ENCODE measurements at places on chromosomes 6 and 20.

- no peak for DNase-seq
These were observed 868.9 kb downstream of the PHF3 start for GRCh38 chr6:64504503-64504902.

- DNase-seq, result no peak
These were observed 104.1 kb downstream of the TCP11 start for GRCh38 chr6:35036828-35037663.

DNA sequence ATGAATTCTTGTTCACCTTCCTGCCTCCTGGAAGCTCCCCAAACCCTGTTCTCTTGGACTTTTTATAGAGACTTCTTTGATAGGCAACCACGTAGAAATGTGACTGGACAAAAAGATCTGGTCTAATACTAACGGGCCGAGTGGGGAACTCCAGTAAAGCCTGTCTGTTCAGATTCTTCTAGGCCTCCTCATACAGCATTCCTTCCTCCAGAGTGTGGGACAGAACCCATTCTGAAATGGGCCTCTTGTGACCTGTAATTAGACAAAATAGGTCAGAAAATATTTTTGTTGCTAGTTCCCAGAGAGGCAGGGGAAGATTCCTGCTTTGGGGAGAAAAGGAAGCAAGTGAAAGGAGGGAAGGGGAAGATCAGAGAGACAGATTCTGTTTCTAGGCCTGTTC lies 374.3 kb downstream of the CDH26 start:
- no peak for DNase-seq

DNA sequence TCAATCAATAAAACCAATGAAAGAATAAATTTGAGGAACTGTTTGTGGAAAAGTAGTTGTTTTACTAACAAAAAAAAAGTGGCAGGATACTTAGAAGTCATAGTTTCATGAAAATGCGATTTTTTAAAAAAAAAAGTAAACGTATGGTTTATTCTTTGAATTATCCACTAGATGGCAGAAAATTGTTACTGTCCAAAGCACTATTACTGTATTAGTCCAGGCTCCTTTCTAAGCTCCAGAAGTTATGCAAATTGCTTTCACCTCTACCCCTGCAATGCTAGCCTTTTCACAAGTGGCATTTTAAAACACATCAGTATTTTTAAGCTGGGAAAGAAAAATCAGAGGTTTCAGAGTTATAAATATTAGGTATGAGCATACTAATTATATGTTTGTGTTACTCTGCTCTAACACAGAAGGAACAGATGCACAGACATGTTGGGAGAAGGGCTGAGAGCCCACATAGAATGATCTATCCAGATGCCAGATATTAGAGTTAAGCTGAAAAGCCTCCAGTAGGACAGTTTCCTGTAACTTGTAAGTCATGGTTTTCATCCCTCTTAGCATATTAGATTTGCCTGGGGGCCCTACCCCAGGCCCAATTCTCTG lies 63.9 kb downstream of the FHL5 start:
- no peak for DNase-seq

GRCh38 chr6:157762636-157763035 lies 60.4 kb upstream of the SNX9 start:
- no peak for DNase-seq

GRCh38 chr6:69349771-69350170 lies 447.0 kb downstream of the LMBRD1 start:
- DNase-seq, result no peak

- DNase-seq, result no peak
These were observed 289.6 kb downstream of the PREX1 start for GRCh38 chr20:48538058-48538825.

DNA sequence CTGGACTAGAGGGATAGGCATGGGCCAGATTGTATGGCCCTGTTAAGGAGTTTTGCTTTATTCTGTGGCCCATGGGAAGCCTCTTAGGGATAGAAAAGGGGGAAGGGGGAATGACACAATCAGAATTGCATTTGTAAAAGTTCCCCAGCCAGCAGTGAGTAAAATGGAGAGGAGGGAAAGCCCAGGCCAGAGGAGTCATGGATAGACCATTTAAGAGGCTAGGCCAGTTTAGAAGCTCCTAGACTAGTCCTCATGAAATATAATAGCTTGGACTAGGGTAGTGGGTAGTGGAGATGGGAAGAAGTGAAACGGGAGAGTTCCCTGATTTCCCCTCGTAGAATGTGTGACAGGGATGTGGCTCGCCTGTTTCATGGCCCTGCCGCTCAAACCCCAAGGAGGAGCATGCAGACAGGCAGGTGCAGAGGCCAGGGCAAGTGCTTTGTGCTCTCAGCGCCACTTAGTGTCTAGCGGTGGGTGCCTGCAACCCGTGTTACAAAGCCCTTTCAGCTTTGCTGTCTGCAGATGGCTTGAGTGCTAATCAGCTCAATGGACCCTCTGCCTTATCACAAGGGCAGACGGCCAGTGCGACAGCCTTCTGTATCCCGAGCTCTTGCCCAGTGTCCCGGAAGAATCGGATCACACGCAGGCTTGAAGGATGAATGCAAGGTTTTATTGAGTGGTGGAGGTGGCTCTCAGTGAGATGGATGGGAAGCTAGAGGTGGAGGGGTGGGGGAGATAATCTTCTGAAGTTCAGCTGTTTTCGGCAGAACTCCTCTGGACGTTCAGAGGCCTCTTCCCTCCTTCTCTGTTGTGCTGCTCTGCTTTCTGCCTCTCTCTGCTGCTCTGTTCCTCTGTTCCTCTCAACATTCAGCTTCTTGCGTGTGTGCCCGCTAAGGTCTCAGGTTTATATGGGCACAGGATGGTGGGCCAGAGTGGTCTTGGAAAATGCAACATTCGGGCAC lies 141.1 kb downstream of the CEP57L1 start:
- DNase-seq, result no peak

DNA sequence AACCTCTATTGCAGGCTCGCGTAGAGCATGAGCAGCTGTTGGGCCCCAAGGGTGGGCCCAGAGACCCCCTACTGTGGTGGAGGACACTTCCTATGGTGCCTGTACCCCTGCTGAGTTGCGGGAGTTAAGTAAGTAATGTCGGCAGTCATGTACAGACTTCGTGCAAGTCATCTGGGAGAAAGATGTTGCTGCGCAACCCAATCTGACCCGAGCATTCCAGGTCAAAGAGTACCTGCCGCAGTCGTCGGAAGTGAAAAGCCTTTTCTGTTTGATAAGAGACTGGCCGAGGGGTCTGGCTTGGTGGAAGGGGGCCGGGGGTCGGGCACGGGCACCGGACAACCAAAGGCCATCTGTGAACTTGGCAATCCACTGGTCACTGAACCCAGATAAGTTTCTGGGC lies 44.3 kb downstream of the OR2B6 start:
- DNase-seq, result no peak

Data from right renal pelvis (tissue), 4 donors.